ENCODE measurements at places on chromosomes 2 and 18.
A peak's percentile ranks its signal among the peaks of the same experiment; 100 is the strongest.

DNA sequence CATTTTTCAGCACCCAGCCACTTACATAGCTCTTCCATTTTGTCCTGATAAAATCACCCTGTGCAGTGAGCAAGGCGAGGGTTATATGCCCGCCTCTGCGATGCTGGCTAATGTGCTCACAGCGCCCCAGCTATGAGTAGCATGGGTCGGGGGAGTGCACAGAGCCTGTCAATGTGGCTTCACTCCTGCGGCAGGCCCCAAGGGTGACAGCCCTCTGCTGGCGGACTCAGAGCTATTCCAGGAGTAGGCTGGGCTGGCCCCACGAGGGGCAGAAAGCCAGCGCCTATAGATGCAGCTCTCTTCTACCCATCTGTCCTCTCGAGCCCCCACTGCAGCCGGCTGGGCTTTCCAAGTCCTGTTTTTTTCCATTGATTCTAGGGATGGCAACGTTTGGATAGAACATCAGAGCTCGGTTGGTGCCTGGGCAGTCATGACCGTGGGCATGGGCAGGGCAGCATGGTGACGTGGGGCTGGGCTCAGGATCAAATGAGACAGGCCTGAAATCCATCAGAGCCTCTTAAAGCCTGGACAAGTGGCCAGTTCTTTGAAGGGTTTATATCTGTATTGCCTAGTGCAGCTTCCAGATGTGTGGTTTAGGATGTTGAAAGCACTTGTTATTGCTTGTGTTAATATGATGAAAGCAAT, 134.7 kb downstream of the MCFD2 start:
- DNase-seq: no peak

- no peak for DNase-seq
These were observed 59.3 kb upstream of the COL5A2 start for GRCh38 chr2:189238903-189239302.

DNA sequence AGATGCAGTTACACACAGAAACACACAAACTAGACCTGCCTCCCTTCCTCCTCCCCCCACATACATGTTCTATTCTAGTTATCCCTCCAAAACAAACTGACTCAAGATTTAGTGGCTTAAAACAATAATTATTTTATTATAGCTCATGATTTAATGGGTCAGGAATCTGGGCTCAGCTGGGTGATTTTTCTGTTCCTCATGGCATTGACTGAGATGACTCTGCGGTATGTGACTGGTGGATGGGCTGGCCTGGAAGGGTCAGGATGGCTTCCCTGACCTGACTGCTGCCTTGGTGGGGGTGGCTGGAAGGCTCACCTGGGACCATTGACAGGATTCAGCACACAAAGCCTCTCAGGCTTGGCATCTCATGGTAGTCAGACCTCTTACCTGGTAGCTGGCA, 33.7 kb upstream of the NTSR2 start:
- DNase-seq: no peak

GRCh38 chr2:106849253-106849652, 36.7 kb downstream of the ST6GAL2 start:
- DNase-seq: no peak

- DNase-seq: no peak
These were observed 33.1 kb downstream of the IRS1 start for GRCh38 chr2:226766352-226767055.

GRCh38 chr18:24959051-24959476, 392.9 kb downstream of the ZNF521 start:
- no peak for DNase-seq

DNA sequence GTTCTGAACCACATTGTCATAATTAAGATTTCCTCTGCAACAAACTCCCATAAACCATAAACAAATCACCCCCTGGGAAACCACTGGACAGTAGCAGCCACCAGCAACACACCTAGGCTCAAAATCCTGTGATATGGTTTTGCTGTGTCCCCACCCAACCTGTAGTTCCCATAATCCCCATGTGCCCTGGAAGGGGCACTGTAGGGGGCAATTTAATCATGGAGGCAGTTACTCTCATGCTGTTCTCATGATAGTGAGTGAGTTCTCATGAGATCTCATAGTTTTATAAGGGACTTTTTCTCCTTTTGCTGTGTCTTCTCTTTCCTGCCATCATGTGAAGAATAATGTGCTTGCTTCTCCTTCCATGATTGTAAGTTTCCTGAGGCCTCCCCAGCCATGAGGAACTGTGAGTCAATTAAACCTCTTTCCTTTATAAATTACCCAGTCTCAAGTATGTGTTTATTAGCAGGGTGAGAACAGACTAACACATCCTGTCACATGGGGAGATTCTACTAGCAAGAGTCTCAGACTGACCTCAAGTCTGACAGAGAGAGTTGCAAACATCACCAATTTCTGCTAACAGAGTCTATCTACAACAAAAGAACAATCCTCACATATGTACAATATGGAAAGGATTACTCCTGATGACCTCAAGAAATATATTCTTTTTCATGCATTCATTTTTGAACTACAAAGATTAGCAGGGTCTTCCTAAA, 182.6 kb downstream of the GRB14 start:
- DNase-seq: no peak

GRCh38 chr2:152894051-152894450, 175.6 kb downstream of the ARL6IP6 start:
- DNase-seq: no peak

DNA sequence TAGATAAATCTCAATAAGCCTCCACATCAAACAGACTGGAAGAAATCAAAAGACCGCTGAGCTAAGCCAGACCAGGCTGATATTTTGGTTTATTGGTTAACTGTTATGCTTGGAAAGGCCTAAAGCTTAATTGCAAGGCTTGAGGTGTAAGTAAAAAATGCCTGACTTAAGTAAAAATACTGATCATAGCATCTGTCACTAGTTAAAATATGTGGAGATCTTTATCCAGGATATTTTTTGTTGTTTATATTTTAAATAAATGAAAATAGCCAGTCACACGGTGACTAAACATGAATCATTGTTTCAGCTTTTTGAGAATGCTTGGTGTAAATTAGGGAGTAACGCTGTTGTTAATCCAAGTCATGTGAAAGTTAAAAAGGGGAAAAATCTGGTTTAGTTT, 127.9 kb downstream of the THADA start:
- DNase-seq: no peak

DNA sequence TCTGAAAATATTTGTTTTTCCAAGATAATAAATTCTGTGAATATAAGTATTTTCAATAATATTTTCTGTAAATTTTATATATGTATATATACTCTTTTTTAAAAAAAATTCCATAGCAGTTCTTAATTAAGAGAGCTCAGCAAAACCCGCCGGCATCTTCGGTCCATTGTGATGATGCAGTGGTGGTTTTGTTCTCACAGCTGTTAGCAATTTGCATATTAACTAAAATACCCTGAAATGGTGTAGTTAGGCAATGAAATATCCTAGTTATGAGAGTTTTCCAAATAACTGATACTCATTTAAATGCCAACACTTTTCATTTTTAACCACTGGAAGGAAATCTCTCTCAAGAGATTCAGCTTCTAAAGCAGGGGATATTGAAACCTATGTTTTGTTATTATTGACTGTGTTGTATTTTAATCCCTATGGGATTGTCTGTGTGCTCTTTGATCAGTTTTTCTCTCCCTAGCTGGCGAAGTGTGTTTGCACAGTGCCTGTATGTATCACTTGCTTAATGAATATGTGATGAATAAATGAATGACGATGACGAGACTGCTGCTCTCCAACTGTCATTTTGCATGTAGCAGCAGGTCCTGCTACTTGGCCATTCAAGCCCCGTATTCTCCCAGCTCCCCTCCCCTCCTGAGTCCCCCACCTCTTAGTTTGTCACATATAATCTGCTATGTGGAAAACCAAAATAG, 42.4 kb downstream of the PSMG2 start:
- no peak for DNase-seq

DNA sequence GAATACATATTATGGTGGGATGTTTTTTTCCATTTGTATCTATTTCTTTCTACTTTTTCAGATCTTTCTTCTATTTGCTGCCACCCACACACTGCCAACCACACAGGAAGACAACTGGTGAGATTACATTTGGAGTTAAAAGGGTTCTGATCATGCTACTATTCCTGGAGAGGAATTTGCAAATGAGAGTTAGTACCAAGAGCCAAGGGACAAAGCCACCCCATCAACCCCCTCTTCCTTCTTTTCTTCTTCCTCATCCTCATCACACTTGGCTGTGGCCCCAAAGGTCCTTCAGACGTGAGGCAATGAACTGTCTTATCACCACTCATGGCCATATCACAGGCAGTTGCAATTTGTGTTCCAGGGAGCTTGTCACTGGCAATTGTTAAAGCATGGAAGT, 215.6 kb upstream of the SLC14A2 start:
- DNase-seq: no peak

DNA sequence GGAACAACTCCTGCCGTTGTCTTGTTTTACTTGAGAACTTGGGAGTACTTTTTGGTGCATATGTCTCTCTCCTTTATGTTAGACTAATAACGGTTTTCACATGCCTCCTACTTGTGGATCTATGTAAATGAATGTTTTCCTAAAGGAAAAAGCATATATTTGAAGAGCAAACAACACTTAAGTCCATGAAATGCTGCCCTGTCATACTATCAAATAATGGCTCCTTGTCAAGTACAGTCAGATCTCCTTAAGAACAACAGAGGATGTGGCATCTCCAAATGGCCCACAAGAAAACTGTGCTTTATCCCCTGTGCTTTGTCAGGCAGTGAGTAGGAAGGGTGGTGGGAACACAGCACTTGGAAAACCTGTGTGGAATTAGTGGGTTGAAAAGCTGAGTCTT, 198.2 kb downstream of the PTGR3 start:
- DNase-seq: no peak

DNA sequence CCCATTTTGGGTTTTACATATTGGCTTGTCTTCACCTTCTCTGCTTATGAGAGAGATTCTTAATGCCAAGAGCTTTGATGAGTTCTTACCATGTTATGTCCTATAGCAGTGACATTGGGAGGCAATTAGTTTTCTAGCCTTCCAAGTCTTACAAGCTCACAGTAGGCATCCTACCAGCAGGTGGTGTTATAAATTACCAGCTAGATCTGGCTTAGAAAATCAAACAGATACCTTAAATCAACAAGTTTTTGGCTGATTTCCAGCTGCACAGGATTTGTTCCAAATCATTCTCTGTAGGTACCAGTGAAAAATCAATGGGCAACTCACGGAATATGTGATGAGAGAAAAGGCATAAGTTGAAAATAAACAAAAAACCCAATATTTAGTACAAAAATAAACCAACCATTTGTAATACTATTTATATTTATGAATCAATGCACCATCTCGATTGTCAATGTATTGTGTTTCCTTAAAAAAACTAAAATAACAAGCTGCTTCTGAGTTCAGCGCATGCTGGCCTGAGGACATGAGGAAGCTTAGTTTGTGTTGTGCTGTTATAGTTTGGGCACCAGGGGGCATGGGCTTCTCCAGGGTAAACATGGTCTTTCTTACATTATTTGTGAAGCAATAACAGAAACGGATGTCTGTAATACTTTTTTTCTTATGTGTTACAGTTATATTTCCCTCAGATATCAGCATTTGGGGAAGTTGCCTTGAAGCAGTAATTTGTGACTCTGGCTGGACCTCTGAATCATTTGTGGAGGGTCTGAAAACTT, 34.1 kb upstream of the NXPH2 start:
- DNase-seq: no peak

DNA sequence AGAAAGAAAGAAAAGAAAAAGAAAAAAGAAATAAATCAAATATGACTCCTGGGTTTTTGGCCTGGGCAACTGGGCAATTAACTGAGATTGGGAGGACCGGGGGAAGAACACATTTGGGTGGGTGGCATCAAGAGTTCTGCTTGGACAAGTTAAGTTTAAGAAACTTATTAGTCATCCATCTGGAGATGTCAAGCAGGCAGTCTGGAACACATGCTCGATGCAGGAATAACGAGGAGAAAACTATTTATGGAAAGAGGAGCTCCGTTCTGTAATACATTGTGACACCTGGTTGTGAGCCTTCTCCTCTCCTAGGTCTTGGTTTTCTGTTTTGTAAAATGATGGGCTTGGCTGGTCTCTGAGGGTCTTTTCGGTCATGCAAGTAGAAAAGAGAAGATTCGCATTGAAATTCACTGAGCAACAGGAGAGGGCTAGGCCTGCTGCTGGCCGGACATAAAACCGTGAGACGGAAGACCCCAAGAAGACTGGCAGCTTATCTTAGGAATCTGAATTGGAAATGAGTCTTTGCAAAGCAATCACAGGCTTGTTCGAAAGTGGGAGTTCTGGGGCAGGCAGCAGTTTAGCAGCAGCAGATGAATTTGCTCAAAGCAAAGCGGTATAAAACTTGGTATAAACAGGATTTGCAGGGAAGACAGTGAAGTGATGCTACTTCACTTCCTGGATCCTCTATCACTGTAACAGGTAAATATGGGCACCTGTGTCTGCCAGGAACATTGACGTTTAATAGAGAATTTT, 51.4 kb downstream of the E2F6 start:
- no peak for DNase-seq

- no peak for DNase-seq
These were observed 541.7 kb downstream of the ERBB4 start for GRCh38 chr2:211996857-211997256.

- no peak for DNase-seq
These were observed 49.1 kb downstream of the CCDC195 start for GRCh38 chr2:224666951-224667553.

DNA sequence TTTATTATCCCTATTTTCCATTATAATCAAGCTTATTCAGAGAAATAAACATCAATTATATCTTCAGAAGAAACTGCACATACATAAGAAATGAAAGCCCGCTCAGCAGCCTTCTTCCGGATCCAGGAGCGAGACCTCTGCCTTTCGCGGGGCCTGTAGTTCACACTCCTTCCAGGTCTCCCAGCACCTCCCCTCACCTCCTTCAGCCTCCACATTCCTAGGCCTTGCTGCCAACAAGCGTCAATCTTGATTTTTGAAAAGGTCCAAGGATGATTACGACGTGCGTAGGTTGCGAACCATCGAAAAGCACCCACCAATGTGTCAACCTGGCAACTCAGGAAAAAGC, 355 bp upstream of the KIDINS220 start:
- DNase-seq: peak; percentile 9

DNA sequence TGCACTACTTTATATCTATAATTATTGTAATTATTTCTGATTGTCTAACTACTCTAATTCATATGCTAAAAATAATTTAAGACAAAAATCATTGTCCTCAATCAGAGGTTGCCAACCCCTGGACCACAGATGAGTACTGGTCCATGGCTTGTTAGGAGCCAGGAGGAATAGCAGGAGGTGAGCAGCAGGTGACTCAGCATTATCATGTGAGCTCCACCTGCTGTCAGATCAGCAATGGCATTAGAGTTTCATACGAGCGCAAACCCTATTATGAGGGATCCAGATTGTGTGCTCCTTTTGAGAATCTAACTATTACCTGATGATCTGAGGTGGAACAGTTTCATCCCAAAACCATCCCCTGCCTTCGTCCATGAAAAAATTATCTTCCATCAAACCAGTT, 1434.4 kb downstream of the LRP1B start:
- no peak for DNase-seq

DNA sequence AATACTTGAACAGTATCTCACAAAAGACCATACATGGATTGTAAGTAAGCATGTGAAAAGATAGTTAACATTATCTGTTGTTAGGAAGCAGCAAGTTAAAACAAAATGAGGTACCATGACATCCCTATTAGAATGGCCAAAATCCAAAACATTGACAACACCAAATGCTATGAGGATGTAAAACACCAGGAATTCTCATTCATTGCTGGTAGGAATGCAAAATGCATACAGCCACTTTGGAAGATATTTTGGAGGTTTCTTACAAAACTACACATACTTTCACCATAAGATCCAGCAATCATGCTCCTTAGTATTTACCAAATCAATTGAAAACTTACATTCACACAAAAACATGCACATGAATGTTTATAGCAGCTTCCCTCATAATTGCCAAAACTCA, 30.9 kb upstream of the ICOS start:
- DNase-seq: no peak

GRCh38 chr18:10842861-10843260, 306.5 kb downstream of the PIEZO2 start:
- DNase-seq: no peak
